ENCODE measurements at places on chromosomes 12 and 14. TPM values are rescaled to one million over a fixed set of nuclear protein-coding genes. Genes with fewer than 3 reads are reported as not detected.

LRIG3 gene
- 67.5 TPM for total RNA-seq

MYO1H gene
- not detected for total RNA-seq

TCL1B gene
- not detected for total RNA-seq

DPPA3 gene
- total RNA-seq, result 0.25 TPM

TGM1 gene
- total RNA-seq, result 2.6 TPM

OR6C68 gene
- total RNA-seq, result not detected

TUBA1A gene
- total RNA-seq, result 1,211 TPM

ZNF26 gene
- total RNA-seq, result 13.6 TPM

P2RX2 gene
- total RNA-seq, result 0.15 TPM

DNA sequence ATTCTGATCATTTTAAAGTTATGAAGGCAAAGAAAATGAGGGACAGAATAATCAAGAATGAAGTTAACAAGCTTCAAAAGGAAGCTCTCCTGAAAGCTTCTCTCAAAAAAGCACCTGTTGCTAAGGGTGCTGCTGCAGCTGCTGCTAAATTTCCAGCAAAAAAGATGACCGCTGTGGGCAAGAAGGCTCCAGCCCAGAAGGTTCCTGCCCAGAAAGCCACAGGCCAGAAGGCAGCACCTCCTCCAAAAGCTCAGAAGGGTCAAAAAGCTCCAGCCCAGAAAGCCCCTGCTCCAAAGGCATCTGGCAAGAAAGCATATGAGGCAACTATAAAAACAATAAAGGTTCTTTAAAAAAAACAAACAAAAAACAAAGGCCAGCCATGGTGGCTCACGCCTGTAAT is 52.7 kb upstream of the NR2C1 start:
- no peak for DNase-seq

GRCh38 chr12:29223426-29223825 is 74.3 kb downstream of the FAR2 start:
- no peak for DNase-seq

DNA sequence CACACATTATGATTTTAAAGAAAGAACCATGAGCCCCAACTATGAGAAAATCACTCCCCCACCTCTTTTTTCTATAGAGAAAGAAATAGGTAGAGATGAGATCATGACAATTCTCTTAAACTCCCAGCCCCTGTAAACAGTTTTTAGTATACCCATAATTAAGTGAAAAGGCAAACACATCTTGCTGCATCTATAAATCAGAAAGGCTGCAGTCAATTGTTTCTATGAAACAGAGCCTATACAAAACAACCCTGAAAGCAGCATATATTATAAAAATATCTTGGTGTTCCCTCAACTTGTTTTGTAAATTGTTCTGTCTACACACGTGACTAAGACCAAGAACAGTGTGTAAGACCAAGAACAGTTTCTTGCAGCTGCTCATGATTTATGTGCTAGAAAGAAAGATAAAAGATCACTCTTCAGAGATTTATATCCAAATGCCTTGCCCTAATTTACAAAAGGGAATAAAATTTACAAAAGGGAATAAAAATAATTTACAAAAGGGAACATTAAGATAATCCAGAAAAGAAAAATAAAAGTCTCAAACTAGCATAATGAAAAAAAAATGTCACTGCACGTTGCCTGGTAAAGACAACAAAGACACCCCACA is 4.8 kb downstream of the KITLG start:
- no peak for DNase-seq

DNA sequence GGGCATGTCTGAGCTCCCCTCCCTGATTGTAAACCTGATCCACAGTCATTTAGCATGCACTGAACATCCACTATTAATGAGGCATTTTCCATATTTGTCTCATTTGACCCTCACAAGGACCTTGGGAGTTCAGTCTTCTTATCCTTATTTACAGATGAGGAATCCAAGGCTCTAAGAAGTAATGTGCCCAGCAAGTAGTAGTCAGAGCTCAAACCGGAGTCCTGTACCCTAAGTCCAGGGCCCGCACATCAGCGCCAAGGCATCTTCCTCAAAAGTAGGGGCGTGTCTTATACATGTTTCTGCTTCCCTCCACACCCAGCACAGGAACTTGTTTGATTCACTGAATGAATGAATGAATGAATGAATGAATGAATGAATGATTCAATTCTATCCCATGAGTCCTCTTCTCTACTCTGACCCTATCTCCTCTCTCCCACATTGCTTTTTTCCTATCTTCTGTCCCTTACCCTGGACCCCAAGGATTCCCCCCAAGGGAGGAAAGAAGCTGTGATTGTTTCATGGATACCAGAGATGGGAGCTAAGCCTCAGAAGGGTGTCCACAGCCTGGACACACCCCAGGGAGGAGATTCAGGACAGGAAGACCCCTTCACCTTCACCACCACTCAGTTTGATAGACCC is 21.8 kb upstream of the KRT8 start:
- no peak for DNase-seq

DNA sequence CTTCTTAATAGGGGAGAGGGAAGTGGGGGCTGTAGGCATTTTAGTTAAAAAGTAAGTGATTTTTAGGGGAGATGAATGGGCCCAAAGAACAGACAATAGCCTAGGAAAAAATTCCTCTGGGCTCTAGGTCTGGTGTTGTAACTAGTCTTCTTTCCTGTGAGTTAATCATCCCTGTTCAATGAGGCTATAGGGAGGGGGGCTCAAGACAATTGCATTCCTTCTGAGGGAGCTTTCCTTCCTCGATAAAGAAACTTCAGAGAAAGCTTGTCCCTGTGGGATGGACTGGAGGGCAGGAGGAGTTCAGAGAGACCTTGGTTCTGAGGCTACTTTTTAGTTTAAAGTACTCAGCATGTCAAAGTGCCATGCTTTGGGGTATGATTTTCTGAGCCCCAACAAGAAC is 127.2 kb downstream of the BBS10 start:
- DNase-seq, result peak; percentile 87

- no peak for DNase-seq
Observed at GRCh38 chr12:60760965-60761364, 1165.1 kb downstream of the SLC16A7 start.

DNA sequence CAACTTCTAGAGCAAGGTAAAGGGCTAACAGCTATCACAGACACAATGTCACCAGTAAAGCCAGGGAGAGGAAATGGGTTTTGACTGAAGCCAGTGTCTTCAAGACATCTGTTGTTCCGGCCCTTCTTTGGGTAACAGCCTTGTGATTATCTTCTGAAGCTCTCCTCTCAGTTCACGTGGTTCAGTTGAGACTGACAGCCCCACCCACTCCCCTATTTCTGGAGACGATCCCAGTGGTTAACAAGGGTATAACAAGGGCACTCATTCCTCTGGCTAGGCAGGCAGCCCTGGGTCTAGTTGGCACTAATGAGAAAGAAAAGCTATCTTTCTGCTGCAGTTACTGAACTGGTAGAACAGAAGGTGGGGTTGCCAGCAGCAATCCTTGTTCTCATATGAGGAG is 6.9 kb downstream of the GNPTAB start:
- peak; percentile 70 for DNase-seq

DNA sequence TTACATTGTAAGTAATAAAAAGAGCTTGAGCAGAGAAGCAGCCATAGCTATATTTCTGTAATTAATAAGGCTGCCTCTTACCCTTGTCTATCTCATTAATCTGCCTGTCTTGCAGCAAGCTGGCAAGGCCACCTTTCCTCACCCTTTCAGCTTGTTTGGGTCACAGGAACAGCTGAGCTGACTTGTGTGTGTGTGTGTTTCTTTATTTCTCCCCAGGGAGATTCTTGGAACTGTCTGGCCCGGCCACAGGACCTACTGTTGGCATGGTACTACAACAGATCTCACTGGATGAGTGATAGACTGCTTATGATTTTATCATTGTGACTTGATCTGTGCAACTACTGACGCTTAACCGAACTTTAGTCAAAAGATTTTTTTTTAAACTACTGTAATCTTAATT is 213.7 kb downstream of the SLC2A13 start:
- no peak for DNase-seq

DNA sequence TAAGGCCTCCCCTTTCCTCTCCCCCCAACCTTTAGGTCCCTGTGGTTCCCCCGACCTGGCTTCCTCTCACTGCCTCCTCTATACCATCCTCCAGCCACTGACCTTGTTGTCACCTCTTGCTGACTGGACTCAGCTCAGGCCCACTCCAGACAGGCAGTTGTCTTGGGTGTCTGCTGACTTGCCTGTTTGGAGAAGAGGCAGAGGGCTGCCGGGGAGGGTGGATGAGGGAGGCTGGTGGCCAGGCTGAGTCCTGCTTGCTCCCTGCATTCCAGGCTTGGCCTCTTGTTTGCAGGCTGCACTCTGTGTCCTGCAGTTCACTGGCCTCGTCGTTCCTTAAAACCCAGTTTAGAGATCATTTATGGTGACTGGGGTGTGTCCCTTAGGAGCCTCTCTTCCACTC is 31.0 kb upstream of the RD3L start:
- no peak for DNase-seq

DNA sequence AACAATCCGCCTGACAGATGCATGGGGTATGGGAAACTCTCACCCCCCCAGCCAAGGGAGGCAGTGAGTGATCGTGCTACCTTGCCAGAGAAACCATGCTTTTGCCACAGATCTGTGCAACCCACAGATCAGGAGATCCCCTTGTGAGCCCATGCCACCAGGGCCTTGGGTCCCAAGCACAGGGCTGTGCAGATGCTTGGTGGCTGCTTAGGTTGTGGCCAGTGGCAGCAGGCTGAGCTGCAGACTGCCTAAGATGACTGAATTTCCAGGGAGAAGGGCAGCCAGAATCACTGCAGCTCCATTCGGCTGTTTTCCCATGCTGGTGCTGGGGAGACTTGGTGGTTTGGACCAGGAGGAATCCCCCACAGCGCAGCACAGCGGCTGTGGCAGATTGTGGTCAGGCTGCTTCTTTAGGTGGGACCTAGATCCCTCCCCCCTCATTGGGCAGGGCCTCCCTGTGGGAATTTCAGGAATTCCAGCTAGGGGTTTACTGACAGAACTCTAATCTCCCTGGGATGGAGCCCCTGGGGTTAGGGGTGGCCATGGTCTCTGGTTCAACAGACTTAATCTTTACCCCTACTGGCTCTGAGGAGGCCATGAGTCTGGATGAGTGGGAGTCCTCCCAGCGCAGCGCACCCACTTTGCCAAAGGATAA is 264.6 kb upstream of the DAAM1 start:
- DNase-seq, result peak; percentile 52

DNA sequence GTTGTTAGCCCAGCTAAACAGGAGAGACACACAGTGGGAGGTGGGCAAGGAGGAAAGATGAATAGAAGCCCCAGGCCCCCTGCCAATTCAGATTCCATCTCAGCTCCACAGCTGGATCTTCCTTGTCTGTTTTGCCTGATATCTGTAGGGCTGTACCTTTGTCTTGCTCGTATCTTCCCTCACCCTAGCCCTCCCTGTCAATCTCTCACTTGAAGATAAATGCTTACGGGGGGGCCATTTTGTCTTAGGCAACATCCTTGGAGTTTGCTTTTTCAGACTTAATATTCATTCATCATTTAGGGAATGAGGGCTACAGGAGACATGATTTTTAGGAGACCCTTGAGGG is 2.4 kb downstream of the KIF5A start:
- DNase-seq, result peak; percentile 34

- no peak for DNase-seq
Observed at GRCh38 chr14:79896009-79896408, 315.3 kb downstream of the DIO2 start.

DNA sequence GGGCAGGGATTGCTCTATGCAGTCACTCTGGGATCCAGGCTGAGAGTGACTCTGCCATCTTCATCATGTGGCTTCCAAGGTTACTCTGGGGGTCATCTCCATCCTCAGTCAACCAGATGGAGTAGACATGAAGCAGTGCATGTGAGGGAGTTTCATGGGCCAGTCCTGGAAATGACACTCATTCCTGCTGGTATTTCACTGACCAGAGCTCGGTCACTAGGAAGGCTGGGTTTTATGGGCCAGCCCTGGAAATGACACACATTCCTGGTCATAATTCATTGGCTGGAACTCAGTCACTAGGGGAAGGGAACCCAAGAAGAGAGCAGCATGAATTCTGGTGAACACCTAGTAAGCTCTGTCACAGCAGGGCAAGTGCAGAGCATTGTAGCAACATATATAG is 144.7 kb downstream of the SMOC1 start:
- DNase-seq, result no peak

DNA sequence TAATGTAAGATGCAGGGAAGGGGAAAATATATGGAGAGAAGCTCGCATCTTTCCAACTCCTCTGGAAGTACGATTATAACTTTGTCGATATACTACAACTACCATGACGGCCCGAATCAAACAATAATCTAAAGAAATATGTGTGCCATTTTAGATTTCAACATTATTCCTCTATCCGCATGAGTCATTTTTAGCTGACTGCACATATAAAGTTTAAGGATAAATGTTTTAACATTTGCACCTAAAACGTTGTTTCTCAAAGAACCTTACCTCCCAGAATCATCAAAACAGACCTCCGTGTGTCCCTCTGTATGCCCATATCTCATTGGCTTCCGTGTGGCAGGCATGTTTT is 482 bp downstream of the WDHD1 start:
- no peak for DNase-seq

GRCh38 chr12:122133192-122133950 is 40.6 kb downstream of the IL31 start:
- no peak for DNase-seq

- DNase-seq, result no peak
Observed at GRCh38 chr14:24508155-24508840, at the start of gene CMA1. CMA1 (minus strand) TSS chr14:24508265; CDS start chr14:24508235, 30 bp downstream.

DNA sequence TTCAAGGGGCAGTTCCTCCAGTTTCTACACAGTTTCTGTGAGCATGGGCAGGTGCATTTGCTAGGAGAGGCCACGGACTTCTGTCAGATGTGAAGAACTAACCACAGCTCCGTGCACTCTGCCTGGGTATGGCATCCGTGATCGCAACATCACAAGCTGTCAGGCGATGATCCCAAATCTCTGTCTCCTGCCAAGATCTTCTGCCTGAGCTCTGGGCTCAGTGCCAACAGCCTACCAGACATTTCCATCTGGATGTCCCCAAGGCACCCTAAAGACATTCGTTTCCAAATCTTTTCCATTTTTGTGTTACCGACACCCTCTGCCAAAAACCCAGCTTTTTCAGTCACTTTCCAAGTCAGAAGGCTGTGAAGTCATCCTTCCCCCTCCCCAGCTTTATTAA is 292.1 kb downstream of the GLT1D1 start:
- no peak for DNase-seq

- no peak for DNase-seq
Observed at GRCh38 chr14:36773136-36773540, 111.5 kb downstream of the PAX9 start.

DNA sequence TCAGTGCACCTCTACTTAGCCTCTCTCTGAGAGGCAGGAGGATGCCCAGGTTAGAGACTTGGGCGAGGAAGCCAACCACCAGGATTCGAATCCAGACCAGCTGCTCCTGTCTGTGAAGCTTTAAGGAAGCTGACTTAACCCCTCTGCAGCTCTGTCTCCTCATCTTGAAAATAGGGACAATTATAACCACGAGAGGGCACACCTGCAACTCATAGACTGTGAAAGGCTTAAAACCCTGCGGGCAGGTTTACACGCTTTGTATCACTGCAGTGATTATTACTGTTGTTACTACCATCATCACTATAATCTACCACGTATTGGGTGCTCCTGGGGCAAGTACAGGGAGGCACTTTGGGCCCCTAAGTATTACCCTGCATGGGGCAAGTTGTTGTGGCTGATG is 379.8 kb downstream of the VRK1 start:
- DNase-seq, result peak; percentile 39

GRCh38 chr12:17592472-17592871 is 497.5 kb downstream of the RERGL start:
- DNase-seq, result no peak

- DNase-seq, result no peak
Observed at GRCh38 chr14:101247842-101248725, 313.2 kb upstream of the DIO3 start.
